ENCODE measurements at places on chromosomes 1 and 21. TPM values are rescaled to one million over a fixed set of nuclear protein-coding genes. Genes with fewer than 3 reads are reported as not detected.

GRCh38 chr1:113153116-113153803, 80.3 kb downstream of the LRIG2 start:
- DNase-seq = no peak

DNA sequence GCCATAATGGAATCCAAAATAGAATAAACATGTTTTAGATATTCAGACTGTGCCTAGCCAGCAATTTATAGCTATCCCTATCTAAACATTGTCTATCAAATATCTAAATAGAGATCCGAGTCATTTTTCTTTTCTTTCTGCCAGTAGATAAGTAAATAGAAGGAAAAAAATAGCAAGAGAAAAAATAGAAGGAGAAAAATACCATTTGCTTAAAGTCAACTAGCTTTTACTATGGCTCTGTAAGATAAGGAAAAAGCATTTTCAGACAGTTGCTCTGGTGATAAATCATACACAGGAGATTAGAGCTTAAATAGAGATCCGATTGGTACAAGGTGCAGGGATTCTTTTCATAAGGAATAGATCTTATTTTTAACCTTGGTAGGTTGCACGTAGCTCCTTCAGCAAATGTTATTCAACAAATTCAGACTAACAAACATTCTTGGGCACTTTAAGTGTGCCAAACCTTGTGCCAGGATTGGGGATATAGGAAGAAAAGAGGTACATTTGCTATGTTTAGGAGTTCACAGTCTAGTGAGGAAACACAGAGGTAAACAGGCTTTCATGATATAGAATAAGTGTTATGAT, 70.1 kb upstream of the CCDC190 start:
- DNase-seq = no peak

- no peak for DNase-seq
Measured at GRCh38 chr1:164470996-164471395, 88.0 kb upstream of the PBX1 start.

ACOT11 gene
- total RNA-seq = 27.0 TPM

All from right atrium auricular region (tissue), 2 donors.